ENCODE measurements at places on chromosomes 7 and 10.

- no peak for DNase-seq
Measured at GRCh38 chr7:150631866-150632864, at the start of gene GIMAP6. TSS of gene GIMAP6 (minus strand) at chr7:150632385. CDS start at chr7:150630142, 2,243 bp downstream.

- no peak for DNase-seq
Measured at GRCh38 chr7:32658467-32658869, 163.2 kb downstream of the AVL9 start.

DNA sequence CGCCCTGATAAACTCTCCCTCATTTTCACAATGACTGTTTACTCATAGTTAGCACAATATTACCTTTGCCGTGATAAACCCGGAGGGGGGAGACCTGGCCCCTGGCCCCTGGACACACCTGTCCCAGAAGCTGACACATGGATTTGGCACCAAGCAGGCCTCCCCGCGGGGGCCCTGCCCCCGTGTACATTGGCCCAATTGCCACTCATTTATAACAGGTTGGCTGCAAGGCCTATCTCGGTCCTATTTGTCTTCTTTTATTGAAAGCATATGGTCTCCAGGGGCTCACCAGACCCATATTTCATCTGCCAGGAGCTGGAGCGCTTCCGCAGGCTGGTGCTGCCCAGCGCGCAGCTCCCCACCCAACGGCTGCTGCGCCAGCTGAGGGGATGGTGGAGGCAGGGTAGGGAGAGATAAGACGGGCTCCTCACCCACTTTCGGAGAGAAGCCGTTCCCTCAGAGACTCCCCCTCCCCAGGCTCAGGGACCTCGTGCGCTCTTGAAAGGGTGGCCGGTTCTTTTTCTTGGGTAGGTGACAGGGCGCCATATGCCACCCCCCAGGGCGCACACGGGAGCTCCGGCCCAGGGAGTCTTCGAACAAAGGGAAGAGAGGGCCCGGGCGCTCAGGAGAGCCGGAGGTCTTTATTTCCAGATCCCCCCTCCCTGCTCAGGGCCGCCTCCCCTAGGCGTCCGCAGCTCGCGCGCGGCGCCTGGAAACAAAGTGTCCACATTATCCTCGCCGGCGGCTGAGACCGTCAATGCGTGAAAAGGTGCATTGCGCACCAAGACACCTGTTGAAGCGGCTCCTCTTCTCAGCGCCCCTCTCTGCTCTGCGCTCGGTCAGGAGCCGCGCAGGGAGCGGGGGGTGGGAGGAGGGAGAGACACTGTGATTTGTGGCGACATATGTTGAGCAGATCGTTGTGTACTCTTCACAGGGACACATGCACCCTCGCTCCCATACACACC, 4.3 kb upstream of the NEUROG3 start:
- DNase-seq = no peak

GRCh38 chr7:64655811-64656210, 10.1 kb upstream of the ZNF107 start:
- DNase-seq = no peak

DNA sequence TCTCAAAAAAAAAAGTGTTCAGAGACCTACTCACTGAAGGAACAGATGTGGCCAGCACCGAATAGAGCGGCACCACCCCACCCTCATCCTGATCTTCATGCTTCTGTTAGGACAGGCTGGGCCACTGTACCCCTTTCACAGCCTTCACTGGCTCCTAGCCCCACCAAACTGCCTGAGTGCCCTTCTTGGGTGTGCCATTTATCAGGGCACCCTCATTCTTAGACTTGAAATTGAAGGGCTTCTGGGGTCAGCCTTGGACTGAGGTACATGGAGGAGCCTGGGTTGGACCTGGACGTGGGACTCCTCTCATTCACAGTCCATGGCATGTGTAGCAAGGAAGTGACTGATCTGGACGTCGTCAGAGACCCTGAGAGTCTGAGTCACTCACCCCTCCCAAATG, 190.3 kb downstream of the COBL start:
- no peak for DNase-seq

- no peak for DNase-seq
Measured at GRCh38 chr7:23696916-23697441, 13.0 kb upstream of the STK31 start.

- DNase-seq = no peak
Measured at GRCh38 chr7:117324960-117325359, 2.1 kb upstream of the WNT2 start.

Data from NCI-H526 (cell line).